ENCODE measurements at places on chromosomes 13 and 19. TPM values are rescaled to one million over a fixed set of nuclear protein-coding genes. Genes with fewer than 3 reads are reported as not detected.

Gene VSTM2B
- total RNA-seq, result not detected

Gene C19orf85
- total RNA-seq, result not detected

Gene RNF113B
- total RNA-seq, result not detected

Gene CHAMP1
- total RNA-seq, result 10.1 TPM

Gene ZNF208
- total RNA-seq, result 1.1 TPM

Gene KLK3
- total RNA-seq, result not detected

Gene EFNA2
- total RNA-seq, result not detected

Gene OR4F17
- not detected for total RNA-seq

Gene UBXN6
- total RNA-seq, result 105 TPM

Gene SIAH3
- not detected for total RNA-seq

Gene EDDM13
- not detected for total RNA-seq

Gene PGLYRP2
- not detected for total RNA-seq

Gene TSHZ3
- total RNA-seq, result 4.2 TPM

Gene SRRM5
- total RNA-seq, result not detected

Gene CPT1C
- total RNA-seq, result 10.4 TPM

Gene LRP3
- 36.1 TPM for total RNA-seq

Gene ZNF442
- total RNA-seq, result 6.5 TPM

Gene LILRB5
- total RNA-seq, result not detected

Gene ARHGAP35
- 40.2 TPM for total RNA-seq

Gene LIM2
- not detected for total RNA-seq

Gene VMAC
- total RNA-seq, result 6.7 TPM

Gene ZNF560
- total RNA-seq, result 0.06 TPM

Gene FCAR
- total RNA-seq, result not detected

Gene URAD
- total RNA-seq, result not detected

Gene OSCAR
- 0.13 TPM for total RNA-seq

Gene ZNF443
- total RNA-seq, result 2.5 TPM

Gene WDR62
- 6.2 TPM for total RNA-seq

Gene PSG1
- not detected for total RNA-seq

Gene HMG20B
- total RNA-seq, result 84.4 TPM

Gene FGF22
- 0.26 TPM for total RNA-seq

Gene LGALS4
- not detected for total RNA-seq

Gene SIGLEC11
- not detected for total RNA-seq

Gene DZIP1
- total RNA-seq, result 30.0 TPM

Gene SYNGR4
- not detected for total RNA-seq

Gene APOC1
- total RNA-seq, result 0.56 TPM
